Left forelimb (tissue), 1 donor: ENCODE measurements at places on chromosomes 6 and 20.

- no peak for DNase-seq
Observed at GRCh38 chr20:22679197-22679596, 94.8 kb upstream of the FOXA2 start.

- DNase-seq = no peak
Observed at GRCh38 chr6:111642463-111643158, 36.9 kb upstream of the TRAF3IP2 start.

DNA sequence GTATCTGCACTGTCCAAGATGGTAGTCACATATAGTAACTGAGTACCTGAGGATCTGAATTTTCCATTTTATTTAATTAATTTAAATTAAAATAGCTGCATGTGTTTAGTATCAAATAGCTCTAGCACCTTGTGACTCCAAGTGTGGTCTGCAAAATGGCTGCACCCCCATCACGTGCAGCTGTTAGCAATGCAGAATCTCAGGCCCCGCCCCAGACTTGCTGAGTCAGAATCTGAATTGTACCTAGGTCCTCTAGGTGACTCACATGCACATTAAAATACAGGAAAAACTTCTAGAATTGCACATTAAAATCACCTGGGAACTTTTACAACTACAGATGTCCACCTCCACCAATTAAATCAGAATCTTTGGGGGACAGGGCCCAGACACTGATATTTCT, 19.2 kb upstream of the FAM83C start:
- DNase-seq = no peak

DNA sequence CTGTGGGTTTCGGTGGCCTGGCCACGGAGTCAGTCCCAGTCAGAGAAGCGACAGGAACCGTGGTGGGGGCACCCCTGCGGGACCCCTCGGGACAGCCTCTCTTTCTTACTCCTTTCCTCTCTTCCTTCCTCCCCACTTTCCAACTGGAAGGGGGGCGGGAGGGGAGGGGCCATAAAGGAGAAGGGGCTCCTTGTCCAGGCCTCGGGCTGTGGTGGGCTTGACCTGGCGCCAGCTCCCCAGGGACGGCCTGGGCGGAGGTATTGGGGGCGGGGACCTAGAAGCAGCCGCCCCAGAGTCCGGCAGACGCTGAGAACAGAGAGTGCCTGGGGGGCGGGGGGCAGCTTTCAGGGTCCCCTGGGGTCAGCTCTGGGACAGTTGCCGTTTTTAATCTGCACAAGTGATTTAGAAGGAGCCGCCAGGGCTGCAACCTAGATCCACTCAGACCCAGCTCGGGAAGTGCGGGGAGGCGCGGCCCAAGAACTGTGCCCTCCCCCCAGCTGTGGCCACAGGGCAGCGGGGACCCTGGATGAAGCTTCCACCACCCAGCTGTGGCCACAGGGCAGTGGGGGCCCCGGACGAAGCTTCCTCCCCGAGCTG, 6.4 kb upstream of the ABHD16B start:
- peak; percentile 73 for DNase-seq

GRCh38 chr20:53097371-53097770, 125.2 kb downstream of the TSHZ2 start:
- no peak for DNase-seq

GRCh38 chr6:42292004-42292740, 74.5 kb upstream of the MRPS10 start:
- DNase-seq = no peak

DNA sequence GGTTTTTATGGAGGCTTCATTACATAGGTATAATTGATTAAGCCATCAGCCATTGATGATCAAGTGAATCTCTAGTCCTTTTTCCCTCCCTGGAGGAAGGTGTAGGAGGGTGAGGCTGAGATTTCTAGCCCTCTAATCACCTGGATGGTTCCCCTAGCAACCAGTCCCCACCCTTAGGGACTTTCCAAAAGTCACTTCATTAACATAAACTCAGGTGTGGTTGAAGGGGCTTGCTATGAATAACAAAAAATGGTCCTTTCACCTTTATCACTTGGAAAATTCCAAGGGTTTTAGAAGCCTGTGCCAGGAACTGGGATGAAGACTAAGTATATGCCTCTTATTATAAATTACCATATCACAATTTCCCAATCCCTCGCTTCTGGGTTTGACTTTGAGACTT, 40.4 kb downstream of the SMPDL3A start:
- DNase-seq = no peak

DNA sequence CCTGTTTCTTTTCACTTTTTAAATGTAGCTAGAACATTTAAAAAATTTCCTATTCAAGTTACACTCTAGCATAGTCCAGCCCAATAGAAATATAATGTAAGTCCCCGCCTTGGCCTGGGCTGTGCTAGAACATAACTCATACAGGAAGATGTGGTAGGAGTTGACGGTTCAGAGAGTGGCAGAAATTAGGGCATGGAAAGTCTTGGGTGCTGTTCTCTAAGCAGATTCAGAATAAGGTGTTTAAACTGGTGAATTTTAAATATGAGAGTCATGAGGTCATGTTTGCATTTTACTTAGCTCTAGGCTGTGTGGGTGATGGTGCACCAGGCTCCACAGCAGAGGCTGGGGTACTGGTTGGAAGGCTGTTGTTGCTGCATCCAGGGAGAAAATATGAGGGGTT, 256.5 kb downstream of the FARS2 start:
- DNase-seq = no peak

- DNase-seq = no peak
Observed at GRCh38 chr6:27867945-27868300, 44.3 kb downstream of the OR2B2 start.

DNA sequence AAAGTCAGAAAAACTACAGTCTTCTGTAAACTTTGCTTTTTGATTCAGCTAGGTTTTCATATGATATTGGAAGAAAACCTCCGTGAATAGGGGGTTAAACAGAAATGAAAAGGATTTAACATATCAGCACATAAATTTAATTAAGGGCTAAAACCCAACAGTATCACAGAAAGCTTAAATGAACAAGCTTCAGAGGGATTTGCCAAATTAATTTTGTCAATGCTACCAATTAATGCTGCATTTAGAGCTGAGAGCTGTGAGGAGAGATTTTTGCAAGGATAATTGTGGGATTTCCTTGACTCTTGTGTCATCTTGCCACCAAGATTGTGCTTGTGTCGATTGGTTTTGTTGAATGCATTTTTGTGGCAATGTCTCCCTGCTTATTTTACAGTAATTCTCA, 379.9 kb downstream of the CD109 start:
- DNase-seq = no peak

GRCh38 chr6:152356662-152357061, 280.5 kb downstream of the SYNE1 start:
- DNase-seq = no peak

GRCh38 chr20:20731945-20732296, 19.5 kb upstream of the RALGAPA2 start:
- no peak for DNase-seq

- no peak for DNase-seq
Observed at GRCh38 chr6:101640131-101640530, 246.6 kb downstream of the GRIK2 start.

GRCh38 chr6:115783402-115784061, 277.2 kb downstream of the FRK start:
- DNase-seq = no peak
